ENCODE measurements at places on chromosomes 12 and 14.

DNA sequence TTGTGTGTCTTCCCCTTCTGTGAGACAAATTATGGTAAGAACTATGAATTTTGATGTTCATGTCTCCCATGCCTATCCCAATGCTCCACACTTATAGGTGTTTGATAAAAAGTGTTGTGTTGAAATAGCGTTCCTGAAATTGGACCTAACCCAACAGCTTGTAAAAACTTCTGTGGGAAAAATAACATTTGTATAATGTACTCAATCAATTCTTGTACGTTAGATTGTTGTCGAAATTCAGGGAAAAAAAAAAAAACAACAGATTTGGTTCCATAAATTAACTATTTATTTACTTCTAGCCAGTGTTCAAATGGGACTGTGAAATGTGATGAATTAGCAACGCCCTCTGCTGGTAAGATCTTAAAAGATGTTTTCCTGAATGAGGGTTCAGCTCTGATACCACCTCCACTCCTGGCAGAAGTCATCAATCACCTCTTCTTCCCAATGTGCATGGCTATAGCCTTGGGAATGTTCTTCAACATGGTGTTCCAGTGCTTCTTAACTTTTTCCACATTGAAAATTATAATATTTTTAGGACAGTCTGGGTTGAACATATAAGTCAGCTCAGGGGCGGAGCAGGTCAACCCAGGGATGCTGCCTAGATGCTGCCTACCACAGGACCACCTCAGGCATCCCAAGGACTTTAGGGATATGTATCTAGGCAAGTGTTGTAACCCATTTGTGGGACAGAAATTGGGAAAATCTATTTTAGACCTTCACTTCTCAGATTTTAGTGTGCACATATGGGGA, 170.6 kb downstream of the OTOGL start:
- DNase-seq = no peak

DNA sequence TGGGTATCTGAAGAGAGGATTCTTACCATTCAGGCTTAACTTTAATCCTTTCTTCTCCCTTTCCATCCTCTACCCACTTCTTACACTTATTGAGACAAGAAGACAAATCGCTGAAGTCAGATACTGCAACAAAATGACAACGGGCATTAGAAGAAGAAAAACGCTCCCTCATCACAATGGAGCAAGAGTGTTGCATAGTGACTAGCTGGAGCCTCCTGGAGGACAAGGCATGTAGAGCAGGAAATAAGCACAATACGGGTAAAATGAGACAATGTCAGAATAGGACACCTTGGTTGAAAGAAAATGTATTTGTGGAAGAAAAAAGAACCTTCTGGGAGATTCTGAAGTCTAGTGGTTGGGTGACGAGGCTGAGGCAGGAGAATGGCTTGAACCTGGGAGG, 501.0 kb downstream of the RERGL start:
- DNase-seq = no peak

- no peak for DNase-seq
Measured at GRCh38 chr14:24417832-24418491, 11.5 kb downstream of the CBLN3 start.

GRCh38 chr14:38187528-38187927, 20.2 kb upstream of the SSTR1 start:
- no peak for DNase-seq

GRCh38 chr14:74160763-74161162, 76.0 kb downstream of the LIN52 start:
- DNase-seq = no peak

- DNase-seq = no peak
Measured at GRCh38 chr14:98321841-98322240, 950.2 kb downstream of the BCL11B start.

DNA sequence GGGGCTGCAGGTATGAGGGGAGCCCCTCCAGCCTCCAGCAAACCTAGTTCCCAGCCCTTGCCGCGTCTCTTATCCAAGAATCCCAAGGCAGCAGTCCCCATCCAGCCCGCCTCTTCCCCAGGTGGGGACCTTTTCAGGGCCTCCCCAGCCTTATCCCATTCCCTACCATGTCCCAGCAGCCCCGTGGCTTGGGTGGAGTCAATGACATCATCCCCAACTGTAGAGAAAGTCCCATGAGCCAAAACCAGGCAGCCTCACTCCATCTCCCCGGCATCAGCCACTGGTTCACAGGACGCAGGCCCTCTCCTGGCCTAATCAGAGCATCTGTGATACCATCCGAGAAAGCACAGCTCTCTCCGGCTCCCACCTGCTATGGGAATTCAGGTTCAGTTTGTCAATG, 131.0 kb downstream of the NCOR2 start:
- no peak for DNase-seq

DNA sequence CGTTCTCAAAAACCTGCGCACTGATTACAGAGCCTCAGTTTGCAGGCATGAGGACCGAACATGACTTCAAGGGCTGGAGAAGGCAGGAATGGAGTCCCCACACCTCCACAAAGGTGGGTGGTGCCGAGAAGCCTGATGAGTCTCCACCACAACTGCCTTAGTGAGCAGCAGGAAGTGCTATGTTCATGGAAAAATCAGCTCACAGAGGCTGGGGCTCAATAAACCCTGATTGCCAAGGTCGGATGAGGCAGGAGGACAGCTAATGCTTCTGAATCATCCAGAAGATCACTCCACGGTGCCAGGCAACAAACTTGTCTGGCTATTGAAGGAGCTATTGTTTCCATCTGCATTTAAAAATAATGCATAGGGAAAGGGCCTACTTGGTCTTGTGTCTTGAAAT, 31.1 kb downstream of the APPL2 start:
- no peak for DNase-seq

DNA sequence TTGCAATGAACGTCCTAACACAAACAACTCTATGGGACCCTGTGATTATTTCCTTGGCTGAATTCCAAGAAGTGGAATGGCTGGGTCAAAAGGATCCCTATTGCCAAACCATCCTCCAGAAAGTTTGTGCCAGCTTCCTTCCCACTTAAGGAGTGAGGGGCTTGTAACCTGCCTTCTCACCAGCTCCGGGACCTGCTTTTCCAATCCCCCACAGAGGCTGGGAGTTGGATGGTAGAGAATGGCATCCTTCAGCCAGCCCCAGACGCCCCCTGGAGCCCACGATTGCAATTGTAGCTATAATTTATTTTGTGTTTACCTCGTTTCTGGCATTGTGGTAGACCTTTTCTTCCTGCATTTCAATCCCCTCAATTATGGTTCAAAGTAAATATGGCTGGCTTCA, 9.7 kb upstream of the ZDHHC22 start:
- no peak for DNase-seq

GRCh38 chr14:82431031-82431430, 897.4 kb upstream of the SEL1L start:
- DNase-seq = no peak

GRCh38 chr12:114319422-114319821, 86.5 kb downstream of the TBX5 start:
- no peak for DNase-seq

DNA sequence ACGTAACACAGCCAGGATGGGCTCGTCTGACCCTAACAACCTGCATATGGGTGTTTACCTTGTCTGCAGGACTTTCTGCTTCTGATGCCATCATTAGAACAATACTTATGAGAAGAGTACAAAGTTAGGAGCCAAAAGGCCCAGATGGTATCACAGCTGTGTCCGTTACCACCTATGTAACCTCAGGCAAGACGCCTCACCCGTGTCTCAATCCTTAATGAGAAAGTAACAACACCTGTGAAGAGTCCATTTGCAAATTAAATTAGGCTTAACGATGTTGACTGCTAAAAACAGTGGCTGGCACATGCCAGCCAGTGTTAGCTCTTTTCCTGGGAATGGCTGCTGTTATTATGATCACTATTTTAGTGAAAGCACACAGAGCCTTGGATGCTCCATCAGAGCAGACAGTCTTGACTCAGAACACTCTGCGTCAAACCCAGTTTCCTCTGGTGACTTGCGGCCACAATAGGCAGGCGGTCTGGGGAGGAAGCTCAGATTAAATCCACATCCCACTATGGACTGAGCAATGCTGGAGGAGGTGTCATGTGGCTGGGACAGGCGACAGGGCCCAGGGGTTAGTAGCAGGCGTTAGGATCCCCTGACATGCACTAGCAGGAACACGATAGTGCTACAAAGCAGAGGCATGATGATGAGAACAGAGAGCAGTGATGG, 125.3 kb downstream of the SLC15A4 start:
- no peak for DNase-seq

DNA sequence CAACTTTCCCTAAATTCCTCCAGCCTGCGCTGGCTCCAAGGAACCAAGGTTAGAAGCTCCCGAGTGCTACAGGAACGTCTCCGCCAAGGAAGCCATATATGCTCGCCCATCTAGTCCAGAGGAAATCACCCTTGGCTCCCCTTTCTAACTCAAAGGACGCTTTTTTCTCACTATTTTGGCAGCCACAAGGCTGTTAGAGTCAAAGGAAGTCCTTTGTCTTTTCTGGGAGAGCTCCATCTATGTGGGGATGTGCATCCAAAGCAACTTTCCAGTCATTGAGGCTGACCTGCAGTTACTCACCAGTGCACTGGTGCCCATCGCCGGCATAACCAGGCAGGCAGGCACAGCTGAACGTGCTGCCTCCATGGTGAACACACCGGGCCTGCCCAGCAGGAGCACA, 37.6 kb downstream of the RTRAF start:
- DNase-seq = no peak

DNA sequence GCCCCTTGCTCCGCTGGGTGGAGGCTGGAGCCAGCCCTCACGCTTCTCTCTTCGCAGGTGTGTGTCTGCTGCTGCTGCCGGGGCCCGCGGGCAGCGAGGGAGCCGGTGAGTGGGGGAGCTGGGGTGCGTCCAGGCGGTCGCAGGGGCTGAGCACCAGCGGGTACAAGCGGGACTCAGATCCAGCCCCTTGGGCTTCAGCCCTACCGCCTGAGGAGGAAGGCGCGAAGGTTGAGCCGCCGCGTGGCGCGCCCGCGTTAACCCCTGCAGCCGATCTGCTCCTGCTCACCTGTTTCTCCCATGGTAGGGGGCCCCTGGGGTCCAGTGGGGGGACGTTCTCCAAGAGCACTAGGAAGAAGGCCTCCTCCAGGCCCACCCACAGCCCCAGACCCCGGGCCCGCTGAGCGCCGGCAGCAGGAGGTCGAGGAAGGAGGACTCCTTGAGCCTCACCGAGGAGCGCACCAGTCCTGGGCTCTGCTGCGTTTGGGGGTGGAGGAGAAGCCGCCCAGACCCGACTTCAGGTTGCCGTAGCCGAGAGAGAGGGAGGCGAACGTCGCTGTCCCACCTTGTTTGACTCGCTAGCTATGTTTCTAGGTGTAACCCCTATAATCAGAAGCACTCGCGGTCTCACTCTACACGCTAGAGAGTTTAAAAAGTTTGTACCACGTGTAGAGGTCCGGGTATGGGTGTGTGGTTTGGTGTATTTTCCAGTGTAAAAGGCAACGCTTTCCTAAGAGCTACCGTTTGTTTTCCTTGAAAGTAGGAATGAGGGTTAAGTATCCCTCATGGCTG, 834 bp downstream of the COCH start:
- DNase-seq = no peak

DNA sequence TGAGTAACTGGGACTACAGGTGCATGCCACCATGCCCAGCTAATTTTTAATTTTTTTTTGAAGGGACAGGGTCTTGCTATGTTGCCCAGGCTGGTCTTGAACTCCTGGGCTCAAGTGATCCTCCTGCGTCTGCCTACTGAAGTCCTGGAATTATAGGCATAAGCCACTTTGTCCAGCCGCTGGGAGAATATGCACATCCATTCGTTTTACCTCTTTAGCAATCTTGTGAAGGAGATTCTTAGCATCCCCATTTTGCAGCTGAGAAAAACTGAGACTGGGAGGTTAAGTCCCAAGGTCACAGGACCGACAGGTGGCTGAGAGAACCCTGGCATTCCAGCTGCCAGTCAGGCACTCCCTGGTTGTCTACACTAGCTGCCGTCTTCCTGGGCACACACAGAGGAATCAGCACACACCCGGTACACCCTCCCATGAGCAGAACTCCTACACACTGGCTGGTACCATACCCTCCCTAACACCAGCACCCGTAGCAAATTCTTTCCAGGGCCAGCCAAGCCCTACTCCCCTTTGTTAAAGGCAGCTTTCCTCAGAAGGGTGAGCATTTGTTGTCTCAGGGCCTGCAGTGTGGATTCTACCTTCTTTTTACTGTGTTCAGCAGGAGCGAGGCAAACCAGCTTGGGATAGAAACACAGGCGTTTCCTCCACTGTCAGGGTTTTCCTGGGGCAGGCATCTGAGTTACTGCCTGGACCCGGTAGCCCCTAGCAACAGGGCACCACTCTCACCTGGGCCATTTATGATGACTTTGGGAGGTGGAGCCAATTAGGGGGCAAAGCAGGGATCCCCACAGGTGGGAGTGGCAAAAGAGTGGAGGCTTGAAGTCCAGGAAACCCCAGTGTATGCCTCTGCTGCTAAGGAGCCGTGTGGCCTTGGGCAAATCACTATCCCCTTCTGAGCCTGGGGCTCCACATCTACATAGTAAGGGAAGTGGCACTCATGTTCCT, 70.2 kb downstream of the IRF2BPL start:
- DNase-seq = no peak

DNA sequence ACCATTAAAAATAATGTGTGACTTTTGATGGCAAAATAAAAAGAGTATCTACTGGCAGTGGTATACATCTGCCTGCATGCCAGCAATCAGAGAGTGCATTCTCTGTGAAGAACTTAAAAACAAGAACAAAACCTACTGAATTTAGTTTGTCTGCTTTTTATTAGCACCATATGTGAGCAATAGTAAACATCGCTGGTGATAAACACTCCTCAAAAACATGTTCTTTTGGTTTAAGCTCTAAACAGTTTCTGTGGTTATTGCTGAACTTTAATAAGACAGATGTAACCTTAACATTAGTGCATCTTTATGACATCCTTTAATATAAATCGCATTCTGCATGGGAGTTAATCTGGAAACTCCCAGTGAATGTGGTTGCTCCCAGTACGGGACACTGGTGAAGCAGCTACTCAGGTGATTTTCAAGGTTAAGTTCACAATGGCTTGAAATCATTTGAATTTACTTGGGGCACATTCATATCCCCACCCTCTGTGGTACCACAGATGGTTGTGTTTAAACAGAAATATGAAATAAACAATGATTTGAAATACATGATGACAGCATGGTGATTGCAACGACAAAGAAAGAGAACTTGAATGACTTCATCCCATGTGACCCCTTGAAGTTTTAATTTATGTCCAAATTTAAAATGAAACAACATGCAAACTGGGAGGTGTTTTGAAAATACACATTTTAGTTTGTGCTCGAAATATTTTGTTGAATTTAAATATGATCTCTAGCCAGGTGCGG, 285.9 kb downstream of the FOXN3 start:
- no peak for DNase-seq
